ENCODE measurements at places on chromosomes 11 and 22.

GRCh38 chr11:87560352-87560751 lies 522.6 kb downstream of the TMEM135 start:
- no peak for DNase-seq

DNA sequence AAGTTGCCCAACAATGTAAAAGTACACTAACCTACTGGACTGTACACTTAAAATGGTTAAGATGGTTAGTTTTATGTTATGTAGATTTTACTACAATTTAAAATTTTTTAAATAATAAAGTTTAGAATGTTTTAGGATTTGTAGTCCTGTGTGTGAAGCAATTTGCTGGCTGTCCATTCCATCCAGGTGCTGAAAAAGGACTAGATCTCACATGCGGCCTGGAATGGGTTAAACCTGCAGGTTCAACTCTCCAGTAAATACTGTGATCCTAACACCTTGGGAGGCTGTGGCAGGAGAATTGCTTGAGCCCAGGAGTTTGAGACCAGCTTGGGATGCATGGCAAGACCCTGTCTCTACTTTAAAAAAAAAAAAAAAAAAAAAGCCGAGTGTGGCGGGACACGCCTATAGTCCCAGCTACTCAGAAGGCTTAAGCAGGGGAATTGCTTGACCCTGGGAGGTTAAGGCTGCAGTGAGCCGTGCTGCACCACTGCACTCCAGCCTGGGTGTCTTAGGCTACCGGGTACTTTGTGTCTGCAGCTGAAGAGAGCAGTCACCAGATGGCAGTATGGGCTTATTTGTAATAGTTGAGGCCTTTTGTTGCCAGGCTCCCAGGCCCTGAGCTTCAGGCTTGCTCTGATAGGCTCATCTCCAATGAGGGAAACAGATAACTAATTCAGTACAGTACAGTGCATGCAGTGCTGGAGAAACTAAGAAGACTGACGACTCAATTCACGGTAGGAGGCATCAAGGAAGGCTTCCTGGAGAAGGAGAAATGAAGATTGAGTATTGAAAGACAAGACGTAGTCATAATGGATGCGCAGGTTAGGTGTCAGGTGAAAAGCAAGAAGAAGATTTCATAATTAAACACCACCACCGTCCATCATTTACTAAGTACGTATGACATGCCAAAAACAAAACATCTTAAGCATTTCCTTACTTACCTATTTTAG lies 64.7 kb upstream of the ASPHD2 start:
- DNase-seq, result peak; percentile 28

- no peak for DNase-seq
Observed at GRCh38 chr11:59224351-59224928, 11.7 kb upstream of the MPEG1 start.

GRCh38 chr11:118939404-118939915 lies 13.7 kb upstream of the BCL9L start:
- no peak for DNase-seq

DNA sequence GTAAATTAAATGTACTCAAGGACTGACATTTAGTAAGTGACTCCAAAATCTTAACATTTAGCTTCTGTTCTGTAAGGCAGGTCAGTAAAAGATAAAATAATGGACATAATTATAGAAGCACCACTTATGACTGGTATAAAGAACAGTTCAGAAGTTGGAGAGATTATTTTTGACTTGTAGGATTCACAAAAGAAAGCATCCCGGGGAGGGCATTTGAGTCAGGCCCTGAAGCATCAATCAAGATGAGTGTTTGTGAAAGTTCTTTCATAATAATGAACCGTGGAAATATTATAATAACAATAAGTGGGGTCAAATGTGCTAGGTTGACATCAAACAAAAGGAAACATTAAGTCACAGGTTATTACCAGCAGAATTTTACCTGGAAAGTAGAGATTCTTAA lies 201.9 kb downstream of the DDX10 start:
- DNase-seq, result no peak
